ENCODE measurements at places on chromosomes 13 and 19. TPM values are rescaled to one million over a fixed set of nuclear protein-coding genes. Genes with fewer than 3 reads are reported as not detected.

DNA sequence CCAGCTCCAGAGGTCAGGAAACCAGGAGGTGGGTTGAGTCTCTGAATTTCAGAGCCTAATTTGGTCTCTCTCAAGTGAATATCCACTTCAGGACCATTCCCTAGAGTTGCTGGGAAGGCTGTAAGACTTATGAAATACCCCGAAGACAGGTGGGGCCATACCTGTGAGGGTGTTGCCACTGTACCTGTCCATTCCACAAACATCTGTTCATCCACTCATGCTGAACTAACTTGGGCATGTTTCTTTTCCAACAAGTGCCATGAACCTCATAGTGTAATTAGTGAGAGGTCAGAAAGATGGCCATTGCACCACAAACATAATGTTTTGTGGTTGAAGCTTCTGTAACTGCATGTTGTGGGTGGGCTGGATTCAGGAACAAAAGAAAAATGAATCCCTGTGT is 7.8 kb downstream of the ILF3 start:
- no peak for DNase-seq

- DNase-seq = no peak
Observed at GRCh38 chr19:41528106-41528505, 47.9 kb upstream of the CEACAM21 start.

DNA sequence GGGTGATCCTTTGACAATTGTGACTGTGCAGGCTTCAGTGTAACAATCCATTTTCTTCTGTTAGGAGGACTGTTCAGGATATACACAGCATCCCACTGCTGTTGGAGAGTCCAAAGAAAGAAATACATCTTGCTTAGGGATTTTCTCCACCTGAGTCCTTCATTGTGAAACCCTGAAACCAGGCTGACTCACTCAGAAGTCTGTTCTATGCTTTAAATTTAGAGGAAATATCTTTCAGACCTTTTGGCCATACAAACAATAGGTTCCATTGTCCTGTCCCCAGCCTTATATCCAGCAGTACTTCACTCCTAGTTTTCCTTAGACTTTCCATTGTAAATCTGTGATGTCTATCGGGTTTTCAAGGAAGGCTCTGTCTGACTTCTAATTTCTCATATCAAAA is 379.1 kb downstream of the SUCLA2 start:
- DNase-seq = no peak

DNA sequence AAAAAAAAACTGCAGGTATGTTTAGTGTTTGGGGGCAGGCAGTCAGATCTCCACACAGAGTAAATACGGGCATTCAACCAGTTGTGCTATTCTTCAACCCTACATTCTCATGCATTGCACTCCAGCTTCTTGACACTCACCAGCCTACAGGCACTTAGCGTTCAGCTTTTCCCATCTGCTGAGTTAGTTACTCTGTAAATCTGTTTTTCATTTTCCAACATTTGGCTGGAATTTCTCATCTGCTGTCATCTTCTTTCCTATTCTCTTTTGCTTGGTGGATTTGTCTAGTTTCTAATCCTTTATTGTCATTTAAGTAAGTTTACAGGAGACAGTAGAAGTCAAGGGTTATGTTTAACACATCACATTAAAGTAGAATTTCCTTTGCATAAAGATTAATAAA is 1318.9 kb downstream of the OLFM4 start:
- DNase-seq = no peak

GRCh38 chr19:34276614-34277013 is 22.3 kb downstream of the GARRE1 start:
- DNase-seq = no peak

- no peak for DNase-seq
Observed at GRCh38 chr19:50189331-50189730, 14.1 kb upstream of the MYH14 start.

DNA sequence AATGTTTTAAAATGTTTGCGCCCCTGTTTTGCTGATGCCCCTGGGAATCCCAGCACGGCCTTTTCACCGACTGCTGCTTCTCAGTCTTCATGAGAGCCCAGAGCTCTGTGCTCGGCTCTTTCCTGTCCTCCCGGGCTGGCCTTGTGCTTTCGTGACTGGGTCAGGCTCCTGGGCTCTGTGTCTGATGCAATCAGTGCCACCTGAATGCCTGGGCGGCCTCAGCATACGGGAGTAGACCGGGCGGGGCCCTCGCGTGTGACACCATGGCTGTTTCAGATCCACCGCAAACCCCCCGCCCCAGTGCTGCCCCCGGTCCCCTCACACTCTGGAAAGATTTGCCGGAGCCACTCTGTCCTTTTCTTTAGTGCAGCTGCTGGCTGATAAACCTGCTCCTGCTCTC is 21.4 kb downstream of the PABPC3 start:
- no peak for DNase-seq

GRCh38 chr13:31521435-31521834 is 217.9 kb upstream of the RXFP2 start:
- no peak for DNase-seq

DNA sequence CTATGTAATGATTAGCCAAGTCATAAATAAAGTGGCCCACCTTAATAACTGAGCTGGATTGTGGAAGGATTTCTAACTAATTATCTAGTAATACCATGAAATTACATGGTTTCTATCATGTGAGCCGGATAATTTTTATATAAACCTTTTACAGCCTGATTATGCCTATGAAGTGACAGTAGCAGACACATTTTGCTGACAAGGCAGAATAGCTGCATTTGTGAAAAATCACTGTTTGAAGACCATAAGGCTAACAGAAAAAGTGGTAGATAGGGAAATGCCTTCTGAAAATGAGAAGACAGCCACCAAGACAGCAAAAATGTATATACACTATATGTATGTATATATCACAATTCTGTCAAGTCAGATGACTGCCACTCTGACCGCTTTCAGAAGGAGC is 27.1 kb downstream of the SLITRK5 start:
- DNase-seq = no peak

- no peak for DNase-seq
Observed at GRCh38 chr19:4624301-4624700, 15.0 kb upstream of the TNFAIP8L1 start.

- no peak for DNase-seq
Observed at GRCh38 chr19:28913626-28914025, 299.3 kb downstream of the UQCRFS1 start.

DNA sequence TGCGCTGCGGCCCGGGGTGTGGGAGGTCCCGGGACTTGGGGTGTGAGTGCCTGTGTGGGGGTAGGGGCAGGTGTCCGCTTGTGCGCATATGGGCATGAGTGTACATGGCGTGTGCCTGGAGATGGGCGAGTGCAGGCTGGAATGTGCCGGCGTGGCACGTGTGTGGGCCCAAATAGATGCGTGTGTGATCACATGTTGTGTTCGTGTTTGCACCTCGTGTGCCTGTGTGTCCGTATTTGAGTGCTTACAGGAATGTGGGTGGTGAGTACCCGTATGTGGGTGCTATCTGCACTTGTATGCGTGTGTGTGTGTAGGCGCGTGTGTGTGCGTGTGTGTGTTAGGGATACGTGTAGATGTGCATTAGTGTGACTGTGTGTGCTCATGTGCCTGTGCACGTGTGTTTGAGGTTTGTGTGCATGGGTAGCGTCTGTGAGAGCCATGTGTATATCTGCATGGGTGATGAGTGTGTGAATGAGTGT is 3.4 kb downstream of the ZNF536 start:
- no peak for DNase-seq

DNA sequence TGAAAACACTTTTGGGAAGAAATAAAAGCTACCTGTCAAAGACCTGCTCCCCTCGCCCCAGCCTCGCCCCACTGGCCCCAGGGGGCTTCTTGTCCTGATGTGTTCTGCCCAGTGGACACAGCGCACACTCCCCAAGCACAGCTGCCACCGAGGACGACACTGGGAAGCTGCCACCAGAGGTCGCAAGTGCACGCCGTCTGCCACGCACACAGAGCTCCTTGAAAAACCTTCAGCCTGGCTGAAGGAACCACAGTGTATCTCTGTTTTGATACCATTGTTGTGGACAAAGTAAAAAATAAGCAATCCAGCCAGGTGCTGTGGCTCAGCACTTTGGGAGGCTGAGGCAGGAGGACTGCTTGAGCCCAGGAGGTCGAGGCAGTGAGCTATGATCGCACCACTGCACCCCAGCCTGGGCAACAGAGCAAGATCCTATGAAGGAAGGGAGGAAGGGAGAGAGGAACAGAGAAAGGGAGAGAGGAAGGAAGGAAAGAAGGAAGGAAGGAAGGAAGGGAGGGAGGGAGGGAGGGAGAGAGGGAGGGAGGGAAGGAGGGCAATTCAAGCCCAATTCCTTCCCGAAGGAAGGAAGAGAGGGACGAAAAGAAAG is 57.3 kb downstream of the CEBPG start:
- DNase-seq = peak; percentile 64

GRCh38 chr13:41895478-41895877 is 65.4 kb downstream of the VWA8 start:
- DNase-seq = no peak

GRCh38 chr13:91902291-91902690 is 503.9 kb downstream of the GPC5 start:
- no peak for DNase-seq

DNA sequence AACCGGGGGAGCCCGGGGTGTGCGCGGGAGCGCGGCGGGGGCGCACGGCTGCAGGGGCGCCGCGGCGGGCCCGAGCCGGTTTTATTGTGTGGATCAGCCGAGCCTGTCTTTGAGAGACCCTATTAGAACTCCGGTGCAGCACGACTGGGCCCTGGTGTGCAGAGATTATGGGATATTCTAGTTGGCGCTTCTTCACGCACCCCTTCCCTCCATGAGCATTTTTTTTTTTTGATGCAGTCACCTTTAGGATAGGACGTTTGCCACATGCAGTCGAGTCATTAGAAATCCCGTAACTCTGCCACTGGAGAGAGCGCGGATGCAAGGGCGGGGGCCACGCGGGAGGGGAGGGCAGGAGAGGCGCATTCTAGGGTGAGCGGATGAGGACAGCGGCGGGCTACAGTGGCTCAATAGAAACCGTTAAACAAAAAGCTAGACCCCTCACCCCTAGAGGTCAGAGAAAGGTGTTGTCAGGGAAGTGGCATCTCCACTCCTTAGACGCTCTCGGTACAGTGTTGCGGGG is 3.7 kb downstream of the FGF9 start:
- no peak for DNase-seq

GRCh38 chr13:112247471-112248405 is 128.4 kb upstream of the SPACA7 start:
- DNase-seq = no peak

DNA sequence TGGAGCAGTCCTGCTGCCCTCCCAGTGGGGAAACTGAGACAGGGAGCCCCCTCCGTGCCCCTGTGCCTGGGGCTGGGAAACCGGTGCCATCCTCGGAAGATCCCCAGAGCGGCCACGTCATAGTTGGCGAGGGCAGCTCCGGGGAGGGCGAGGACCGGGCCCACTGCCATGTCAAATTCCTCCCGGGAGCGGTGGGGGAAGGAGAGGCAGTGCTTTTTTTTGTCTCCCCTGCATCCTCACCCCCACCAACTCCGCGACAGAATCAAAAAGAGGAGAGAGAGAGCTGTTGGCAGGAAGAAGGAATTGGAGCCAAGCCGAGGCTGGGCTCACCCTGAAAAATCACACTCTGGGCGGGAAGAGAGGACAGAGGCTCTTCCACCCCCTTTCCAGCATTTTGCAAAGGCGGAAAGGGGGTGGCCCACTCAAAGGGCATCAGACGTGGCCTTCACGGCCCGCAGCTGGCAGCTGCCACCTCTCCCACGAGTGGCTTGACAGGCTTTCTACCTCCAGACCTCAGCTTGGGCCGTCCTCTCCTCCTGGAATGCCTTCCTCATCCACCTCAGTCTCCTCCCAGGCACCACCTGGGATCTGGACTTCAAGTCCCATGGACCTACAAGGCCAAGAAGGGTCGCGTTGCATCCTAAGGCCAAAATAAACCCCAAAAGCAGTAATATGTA is 19.6 kb upstream of the NFIC start:
- no peak for DNase-seq

DNA sequence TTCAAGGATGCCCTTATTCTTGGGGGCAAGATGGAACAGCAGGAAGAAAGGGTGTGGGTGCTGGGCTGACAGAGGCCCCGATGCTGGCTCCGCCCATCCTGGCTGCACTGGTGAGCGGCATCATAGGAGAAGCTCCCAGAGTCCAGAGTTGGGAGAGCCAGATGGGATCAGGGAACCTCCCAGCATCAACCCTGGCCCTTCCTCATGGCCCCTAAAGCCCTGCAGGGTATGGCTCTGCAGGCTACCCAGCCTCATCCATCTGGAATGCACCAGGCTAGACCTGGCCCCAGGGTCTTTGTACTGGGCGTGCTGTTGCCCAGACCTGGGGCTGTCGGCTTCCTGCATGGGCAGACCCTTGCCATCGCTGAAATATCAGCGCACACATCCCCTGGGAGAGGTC is 7.9 kb upstream of the ELL start:
- DNase-seq = no peak

DNA sequence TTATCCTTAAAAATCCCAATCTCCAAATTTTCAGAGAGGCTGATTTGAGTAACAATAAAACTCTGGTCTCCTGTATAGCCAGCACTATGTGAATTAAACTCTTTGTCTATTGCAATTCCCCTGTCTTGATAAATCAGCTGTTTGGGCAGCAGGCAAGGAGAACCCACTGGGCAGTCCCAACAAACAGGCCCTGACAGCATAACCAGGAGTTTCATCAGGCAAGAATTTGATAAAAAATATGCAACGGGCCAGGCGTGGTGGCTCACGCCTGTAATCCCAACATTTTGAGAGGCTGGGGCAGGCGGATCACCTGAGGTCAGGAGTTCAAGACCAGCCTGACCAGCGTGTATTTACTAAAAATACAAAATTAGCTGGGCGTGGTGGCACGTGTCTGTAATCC is 42.1 kb downstream of the STK24 start:
- DNase-seq = no peak

DNA sequence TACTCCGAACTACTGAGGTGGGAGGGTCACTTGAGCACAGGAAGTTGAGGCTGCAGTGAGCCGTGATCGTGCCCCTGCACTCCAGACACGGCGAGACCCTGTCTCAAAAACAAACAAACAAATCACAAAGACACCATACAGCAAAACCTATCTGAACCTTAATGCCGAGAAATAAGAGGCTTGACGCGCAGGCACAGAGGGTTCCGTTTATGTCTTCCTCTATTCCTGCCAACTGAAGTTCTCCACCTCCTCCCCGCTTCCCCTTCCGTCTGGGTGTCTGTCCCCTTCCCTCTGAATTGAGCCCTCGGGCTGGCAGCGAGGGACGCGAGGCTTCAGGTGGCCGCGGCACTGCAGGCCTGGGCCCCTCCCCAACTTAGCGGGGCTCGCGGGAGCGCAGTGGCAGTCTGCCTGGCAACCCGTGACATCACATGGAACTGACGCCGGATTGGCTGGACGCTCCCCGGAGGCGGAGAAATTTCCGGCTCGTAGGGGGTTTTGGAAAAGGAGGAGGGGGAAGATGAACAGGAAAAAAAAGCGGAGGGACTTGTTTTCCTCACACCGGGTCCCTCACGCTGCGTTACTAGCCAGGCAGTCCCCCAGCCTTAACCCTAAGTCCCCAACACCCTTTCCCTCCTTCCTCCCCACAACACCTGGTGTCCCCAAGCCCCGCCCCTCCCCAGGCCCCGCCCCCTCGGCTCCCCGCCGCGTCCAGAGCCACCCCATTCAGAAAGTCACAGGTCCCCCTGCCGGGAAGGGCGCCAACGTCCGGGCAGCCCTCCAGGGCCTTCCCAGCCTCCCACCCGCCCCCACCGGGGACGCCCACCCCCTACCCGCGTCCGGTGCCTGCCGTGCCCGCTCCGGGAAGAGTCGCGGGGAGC is 1.1 kb upstream of the MYBPC2 start:
- DNase-seq = peak; percentile 72

GRCh38 chr13:111451402-111451801 is 131.0 kb downstream of the TEX29 start:
- DNase-seq = no peak

Gene ZNF547
- 4.3 TPM for total RNA-seq

Gene HTR2A
- 0.38 TPM for total RNA-seq

Gene ABHD13
- total RNA-seq = 15.5 TPM

Gene COL5A3
- total RNA-seq = 1.6 TPM

Gene SPART
- total RNA-seq = 35.8 TPM

Gene INSL3
- 0.33 TPM for total RNA-seq

Gene FUT1
- 0.52 TPM for total RNA-seq

Gene ZNF253
- total RNA-seq = 12.1 TPM

All from thymus (tissue), 14 donors.